ENCODE measurements at places on chromosomes 3 and 15.

DNA sequence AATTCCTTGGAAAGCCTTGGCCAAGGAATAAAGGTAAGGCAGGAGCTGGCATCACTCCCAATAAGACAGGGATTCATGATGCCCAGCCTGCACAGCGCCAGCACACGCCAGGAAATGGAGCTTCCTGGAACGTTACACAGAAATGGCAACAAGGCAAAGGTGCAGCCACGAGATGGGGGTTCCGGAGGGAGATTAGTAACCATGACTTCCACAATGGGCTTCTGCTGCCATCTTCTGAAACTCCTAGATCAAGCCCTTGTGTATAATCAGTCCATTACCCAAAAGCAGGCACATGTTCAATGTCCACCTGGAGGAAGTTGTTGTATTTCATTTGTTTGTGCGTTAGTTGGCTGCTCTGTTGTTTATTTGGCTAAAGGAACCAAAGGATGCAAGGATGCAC lies 131.2 kb upstream of the TRIM42 start:
- DNase-seq, result no peak

DNA sequence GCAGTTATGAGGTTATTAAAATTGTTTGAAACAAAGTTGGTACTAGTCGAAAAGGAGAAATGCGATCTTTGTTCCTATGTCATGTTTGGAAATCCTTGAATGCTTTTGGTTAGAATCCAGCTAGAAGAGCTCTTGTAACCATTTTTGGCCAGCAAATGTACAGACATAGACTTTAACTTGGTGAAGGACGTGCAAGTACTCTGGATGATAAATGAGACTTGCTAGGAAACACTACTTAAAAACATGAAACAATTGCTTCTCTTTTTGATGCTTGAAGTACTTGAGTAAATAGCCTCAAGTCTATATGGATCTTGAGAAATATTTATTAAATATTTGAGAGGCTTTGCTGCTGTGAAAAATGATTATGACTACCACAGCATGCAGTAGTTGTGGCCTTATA lies 95.8 kb downstream of the CADM2 start:
- DNase-seq, result no peak

GRCh38 chr15:40558952-40559742 lies 5.7 kb downstream of the CCDC32 start:
- no peak for DNase-seq

DNA sequence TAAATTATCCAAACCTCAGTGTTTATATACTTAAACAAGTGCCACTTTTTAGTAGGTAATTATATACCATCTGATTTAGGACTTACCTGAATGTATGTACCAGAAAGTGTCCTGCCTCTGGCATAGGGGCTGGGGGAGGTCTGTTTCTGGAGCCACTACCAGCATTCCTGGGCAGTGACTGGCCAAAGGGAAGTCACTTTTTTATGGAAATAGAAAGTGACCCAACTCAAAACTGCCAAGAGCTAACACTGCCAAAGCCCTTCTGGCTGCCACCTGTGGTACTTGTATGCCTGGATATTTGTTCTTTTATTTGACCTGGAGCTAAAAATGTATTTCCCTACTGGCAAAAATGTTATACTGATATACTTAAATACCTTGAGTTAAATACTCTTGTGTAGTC lies 42.7 kb downstream of the ESYT3 start:
- DNase-seq, result no peak

- no peak for DNase-seq
Measured at GRCh38 chr3:194204042-194204987, 68.4 kb downstream of the HES1 start.

DNA sequence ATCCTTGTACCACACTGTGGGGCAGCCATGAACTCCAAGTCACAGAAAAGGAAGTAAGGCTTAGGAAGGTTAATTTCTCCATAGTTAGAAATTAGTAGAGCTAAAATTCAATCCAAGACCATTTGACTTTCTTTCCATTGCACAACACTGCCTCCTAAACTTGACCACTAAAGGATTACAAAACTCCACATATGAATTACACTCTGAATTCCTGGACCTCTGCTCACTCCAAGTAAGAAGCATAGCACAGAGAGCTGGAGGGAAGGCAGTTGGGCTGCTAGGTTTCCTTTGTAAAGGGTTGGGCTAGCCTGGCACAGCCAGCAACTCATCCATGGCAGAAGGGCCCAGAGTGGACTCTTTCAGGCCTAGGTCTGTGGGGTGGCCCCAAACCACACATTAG lies 134.4 kb downstream of the MYLK start:
- no peak for DNase-seq

- DNase-seq, result no peak
Measured at GRCh38 chr15:63677778-63678177, 80.6 kb downstream of the FBXL22 start.

- DNase-seq, result no peak
Measured at GRCh38 chr3:172391592-172392302, 56.5 kb downstream of the GHSR start.

- no peak for DNase-seq
Measured at GRCh38 chr3:197794115-197794514, 3.1 kb downstream of the LRCH3 start.

GRCh38 chr3:182327196-182327681 lies 466.1 kb upstream of the ATP11B start:
- DNase-seq, result no peak

DNA sequence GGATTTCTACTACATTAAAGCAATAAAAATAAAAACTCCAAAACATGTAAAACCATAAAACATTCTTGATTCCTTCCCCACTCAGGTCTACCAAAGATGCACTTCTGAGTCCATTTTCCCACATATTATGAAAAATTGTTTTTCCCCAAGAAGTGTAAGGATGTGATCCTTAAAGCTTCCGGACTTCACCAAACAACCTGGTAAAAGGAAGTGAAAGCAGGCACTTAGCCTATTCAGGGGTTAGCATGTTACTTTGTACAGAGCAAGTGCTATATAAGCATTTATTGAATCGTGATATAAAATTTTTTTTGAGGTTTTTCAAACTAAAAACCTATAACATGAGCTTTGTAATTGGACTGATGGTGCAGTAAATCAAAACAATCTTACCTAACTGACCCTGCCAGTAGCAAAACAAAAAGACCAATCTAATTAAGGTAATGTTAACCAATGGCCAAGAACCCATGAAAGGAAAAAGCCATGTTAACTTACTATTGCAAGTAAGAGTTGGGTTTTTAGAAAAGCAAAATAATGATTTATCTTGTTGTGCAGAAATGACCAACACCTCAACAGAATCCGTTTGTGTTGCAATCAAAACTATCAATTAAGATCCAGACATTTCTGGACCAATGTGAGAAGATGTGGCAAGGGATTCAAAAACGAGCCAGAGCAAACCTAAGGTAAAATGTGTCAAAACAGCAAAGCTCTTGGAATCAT lies 1.8 kb downstream of the SETD2 start:
- DNase-seq, result no peak

GRCh38 chr3:113193288-113193687 lies 18.1 kb upstream of the BOC start:
- no peak for DNase-seq

DNA sequence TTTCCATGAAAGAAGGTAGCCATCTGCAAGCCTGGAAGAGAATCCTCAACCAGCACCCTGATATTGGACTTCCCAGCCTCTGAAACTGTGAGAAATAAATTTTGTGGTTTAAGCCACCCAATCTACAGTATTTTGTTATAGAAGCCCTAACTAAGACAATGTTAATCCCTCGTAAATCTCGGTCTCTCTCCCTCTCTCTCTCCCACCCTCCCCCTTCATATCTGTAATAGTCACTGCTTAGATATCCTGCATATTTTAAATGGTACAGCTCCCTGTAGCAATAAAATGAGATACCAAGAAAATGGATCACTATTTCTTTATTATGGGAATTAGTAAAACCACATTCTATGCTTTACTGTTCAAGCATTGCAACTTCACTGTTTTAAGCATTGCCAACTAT lies 21.0 kb upstream of the FAM174B start:
- no peak for DNase-seq

DNA sequence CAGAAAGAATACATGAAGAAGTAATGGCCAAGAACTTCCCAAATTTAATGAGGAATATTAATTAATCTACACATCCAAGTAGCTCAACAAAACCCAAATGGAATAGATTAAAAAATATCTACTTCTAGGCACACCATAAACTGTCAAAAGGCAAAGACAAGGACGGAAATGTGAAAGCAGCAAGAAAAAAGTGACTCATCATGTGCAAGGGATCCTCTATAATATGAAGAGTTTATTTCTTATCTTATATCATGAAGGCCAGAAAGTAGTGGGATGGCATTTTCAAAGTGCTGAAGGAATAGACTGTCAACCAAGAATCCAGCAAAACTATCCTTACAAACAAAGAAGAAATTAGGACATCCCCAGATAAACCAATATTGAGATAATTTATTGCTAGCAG lies 73.9 kb upstream of the PRICKLE2 start:
- DNase-seq, result no peak

GRCh38 chr15:74725845-74726773 lies 781 bp upstream of the CYP1A1 start:
- peak; percentile 43 for DNase-seq

- no peak for DNase-seq
Measured at GRCh38 chr3:52792961-52793695, 1.5 kb upstream of the ITIH3 start.

DNA sequence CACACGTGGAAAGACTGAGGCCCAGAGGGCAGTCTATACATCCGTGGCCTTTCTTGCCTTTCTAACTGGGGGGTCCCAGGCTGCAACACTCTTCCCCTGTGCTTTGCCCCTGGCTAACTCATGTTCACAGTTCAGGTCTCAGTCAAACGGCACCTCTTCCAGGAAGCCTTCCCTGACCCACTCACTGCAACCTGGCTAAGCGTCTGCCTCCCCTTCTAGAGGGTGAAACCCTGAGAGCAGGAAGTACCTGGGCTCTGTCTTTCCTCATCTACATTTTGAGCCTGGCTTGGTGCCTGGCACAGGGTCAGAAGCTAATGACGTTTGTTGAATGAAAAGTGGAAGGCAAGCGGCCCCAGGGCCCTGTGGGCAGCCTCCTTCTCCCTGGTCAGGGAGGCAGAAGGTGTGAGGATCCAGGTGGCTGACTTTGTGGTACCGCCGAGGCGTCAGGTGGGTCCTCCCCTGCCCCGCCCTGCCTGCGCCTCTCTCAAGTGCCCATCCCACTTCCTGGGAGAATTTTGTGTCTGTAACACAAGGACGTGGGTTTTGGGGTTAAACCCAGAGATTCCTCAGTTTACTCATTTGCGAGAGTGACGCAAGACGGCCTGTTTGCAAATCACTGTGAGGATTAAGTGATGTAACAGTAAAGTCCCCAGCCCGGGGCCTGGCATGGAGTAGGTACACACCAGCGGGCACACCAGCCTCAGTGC lies 32.1 kb downstream of the DNASE1L3 start:
- no peak for DNase-seq

DNA sequence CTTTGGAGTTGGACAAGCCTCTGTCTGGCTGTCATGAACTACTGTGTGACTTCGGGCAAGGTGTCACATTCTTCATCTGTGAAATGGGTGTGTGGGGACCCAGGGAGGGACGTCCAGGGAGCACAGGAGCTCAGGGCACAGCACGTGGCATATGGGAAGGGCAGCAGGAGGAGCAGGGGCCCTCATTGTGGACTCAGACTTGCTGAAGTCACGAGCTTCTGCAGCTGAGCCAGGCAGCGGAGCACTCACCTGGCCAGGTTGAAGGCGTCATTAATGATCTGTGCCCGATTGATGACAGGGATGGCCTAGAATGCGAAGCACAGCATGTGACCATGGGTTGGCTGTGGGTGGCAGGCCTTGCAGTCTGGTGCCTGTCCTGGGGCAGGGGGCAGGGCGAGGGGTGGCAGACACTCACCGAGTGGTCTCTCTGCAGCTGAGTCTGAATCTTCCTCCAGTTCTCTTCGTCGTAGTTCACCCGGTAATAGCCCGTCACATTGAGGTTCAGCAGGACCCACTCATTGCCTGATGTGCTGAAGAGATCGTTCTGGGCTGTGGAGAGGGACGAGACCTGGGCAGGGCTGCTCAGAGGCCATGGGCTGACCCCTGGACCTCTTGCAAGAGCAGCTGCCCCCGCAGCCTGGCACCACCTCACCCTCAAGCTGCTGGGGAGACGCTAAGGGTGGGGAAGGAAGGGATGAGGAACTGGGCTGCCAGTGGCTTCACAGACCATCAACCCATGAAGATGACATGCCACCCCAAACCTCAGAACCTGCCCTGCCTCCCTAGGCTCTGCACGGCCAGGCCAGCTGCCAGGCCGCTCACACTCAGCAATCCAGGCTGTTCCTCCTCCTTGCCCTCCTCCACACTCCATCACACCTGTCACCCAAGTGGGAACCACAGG lies 15.4 kb downstream of the ANPEP start:
- DNase-seq, result no peak

- DNase-seq, result peak; percentile 88
Measured at GRCh38 chr3:195549931-195550519, 6.9 kb upstream of the PPP1R2 start.

GRCh38 chr3:72679540-72680198 lies 168.6 kb downstream of the SHQ1 start:
- DNase-seq, result no peak

- DNase-seq, result no peak
Measured at GRCh38 chr3:181446741-181447140, 265.0 kb upstream of the SOX2 start.

- no peak for DNase-seq
Measured at GRCh38 chr3:183033746-183034145, 53.4 kb upstream of the DCUN1D1 start.

- DNase-seq, result no peak
Measured at GRCh38 chr3:72947715-72948490, 48.7 kb upstream of the PPP4R2 start.

DNA sequence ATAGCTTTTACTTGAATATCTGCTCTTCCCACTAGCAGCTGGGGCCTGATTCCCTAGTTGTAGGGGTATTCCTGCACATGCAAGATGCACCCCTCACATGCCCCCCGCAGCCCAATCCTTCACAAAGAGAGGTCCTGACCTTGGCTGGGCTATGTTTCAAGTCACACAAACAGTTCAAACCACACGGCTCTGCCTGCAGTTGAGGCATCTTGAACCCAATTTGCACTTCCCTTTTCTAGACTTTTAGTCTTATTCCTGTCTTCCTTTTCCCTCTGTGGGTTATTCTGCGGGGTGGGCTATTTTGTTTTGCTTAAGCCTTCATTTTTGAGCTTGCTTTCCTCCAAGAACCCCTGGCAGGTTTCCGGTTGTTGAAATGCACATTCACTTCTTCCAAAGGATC lies 13.3 kb upstream of the CCR1 start:
- no peak for DNase-seq

All from CD4-positive, alpha-beta T cell treated with Interleukin-4 for 1 hour (primary cell).